GDM1 (cell line): ENCODE measurements at places on chromosomes 6 and 20.

- DNase-seq, result no peak
Observed at GRCh38 chr6:81720427-81720826, 32.1 kb downstream of the TENT5A start.

GRCh38 chr6:169993861-169994481 is 242.5 kb downstream of the ERMARD start:
- no peak for DNase-seq

GRCh38 chr6:3227363-3228045 is at the start of gene TUBB2B:
Gene TUBB2B (minus strand): TSS chr6:3227653. CDS start chr6:3227543, 110 bp downstream.
- DNase-seq, result no peak

- DNase-seq, result no peak
Observed at GRCh38 chr20:1579488-1579887, 22.0 kb upstream of the SIRPD start.

- DNase-seq, result peak; percentile 40
Observed at GRCh38 chr6:38443352-38444144, 196.2 kb downstream of the BTBD9 start.

- DNase-seq, result no peak
Observed at GRCh38 chr6:42938987-42939809, 9.9 kb downstream of the CNPY3 start.

DNA sequence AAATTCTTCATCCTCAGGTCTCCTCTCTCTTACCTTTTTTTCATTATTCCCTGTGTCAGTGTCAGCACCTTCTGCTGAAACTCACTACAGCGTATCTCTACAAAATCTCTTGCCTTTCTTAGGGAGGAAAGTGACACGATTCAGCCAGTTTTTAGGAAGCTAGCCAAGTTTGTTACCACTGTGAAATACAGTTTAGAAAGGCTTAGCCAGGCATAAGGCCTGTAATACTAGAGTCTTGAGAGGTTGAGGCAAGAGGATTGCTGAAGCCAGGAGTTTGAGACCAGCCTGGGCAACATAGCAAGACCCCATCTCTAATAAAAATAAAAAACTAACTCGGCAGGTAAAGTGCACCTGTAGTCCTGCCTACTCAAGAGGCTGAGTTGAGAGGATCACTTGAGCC is 16.7 kb downstream of the TAB2 start:
- DNase-seq, result no peak

GRCh38 chr6:6728169-6728941 is 139.8 kb downstream of the LY86 start:
- DNase-seq, result no peak

- no peak for DNase-seq
Observed at GRCh38 chr20:40767615-40767924, 78.5 kb upstream of the MAFB start.

- no peak for DNase-seq
Observed at GRCh38 chr20:1214838-1215261, 11.0 kb upstream of the RAD21L1 start.
